ENCODE measurements at places on chromosomes 16 and 17. TPM values are rescaled to one million over a fixed set of nuclear protein-coding genes. Genes with fewer than 3 reads are reported as not detected.
A peak's percentile ranks its signal among the peaks of the same experiment; 100 is the strongest.

GRCh38 chr16:3187798-3188674 is at the start of gene OR1F1:
Gene OR1F1, plus strand, starts transcription at chr16:3188204.
- no peak for DNase-seq

- no peak for DNase-seq
Observed at GRCh38 chr17:43928609-43929008, 13.7 kb downstream of the PPY start.

DNA sequence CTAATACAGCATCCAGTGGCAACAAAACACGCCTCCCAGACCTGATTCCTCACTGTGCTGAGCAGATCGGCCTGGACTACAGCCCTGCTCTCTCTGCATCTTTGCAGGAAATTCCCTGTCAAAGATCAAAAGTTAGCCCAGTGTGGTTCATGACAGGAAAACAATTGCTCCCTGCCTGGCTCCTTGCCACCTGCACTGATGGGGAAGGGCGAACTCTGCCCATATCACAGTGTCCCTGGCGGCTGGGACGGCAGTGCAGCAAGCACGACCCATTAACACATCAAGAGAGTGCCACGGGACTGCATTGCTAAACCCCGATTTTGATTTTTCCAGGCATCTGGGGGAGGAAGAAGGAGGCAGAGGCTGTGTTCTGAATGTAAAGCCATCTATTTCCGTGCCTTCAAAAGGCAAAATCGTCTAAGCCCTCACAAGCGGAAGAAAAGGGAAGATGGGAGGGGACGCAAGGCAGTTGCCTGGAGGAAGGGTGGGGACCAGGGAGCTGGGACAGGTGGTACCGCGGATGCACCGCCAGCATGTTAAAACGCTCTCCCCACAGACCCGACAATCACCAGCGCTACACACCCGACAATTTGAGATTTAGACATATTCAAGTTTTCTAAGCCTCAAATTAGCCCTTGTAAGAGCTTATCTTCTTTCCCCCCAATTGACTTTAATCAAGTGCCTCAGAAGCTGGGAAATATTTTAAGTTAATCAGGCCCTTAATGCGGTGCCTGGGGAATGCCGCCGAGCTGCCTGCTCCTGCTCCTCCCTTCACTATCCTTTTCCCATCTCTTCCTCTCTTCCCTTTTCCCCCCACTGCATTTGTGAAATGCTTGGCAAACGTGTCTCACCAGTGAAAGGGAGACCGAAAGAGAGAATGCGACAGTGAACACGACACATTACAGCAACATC is 238.8 kb upstream of the CDH5 start:
- peak; percentile 36 for DNase-seq

- DNase-seq, result no peak
Observed at GRCh38 chr17:17959520-17960361, 12.5 kb downstream of the TOM1L2 start.

- DNase-seq, result no peak
Observed at GRCh38 chr17:58304750-58305486, 23.7 kb downstream of the TSPOAP1 start.

- DNase-seq, result no peak
Observed at GRCh38 chr17:2947588-2947950, 115.8 kb downstream of the OR1D5 start.

- DNase-seq, result peak; percentile 28
Observed at GRCh38 chr17:35795007-35795870, at the start of gene MMP28. Gene MMP28, minus strand, starts transcription at chr17:35795641. Its CDS starts 264 bp downstream, at chr17:35795377.

Gene TEKT5
- total RNA-seq, result not detected

GRCh38 chr17:66885417-66885816 is 50.5 kb downstream of the CACNG5 start:
- DNase-seq, result no peak

- DNase-seq, result no peak
Observed at GRCh38 chr16:13768471-13768870, 151.5 kb upstream of the ERCC4 start.

Gene OR2C1
- total RNA-seq, result not detected

Gene GLTPD2
- not detected for total RNA-seq

DNA sequence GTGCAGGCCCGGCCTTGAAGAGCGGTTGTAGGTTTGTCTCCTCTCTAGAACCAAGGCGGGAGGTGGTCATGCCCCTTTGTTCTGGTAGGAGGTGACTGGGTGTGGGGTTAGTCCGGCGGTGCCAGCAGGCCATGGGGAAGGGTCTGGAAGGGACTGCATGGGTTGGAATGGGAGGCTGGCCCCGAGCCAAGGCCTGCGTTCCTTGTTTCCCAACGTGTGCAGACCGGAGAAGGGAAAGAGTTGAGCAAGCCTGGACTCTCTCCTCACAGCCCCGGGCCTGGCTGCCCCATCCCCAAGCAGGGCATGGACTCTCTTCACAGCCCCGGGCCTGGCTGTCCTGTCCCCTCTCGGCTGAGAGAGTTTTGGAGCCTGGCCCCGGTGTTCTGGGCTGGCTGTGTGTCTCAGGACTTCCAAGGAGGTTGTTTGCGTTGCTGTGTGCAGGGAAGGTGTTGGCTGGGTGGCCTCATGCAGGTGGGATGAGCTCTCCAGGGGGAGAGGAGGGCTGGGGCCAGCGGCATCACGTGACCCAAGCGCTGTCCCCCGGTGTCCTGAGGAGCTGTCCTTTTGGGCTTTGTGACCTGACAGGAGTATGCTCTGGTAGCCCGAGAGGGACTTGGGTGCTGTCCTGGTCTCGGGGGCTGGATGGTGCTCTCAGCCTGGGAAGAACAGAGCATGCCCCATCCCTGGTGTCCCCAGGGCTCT is 2.6 kb downstream of the CACNA1H start:
- no peak for DNase-seq

GRCh38 chr17:8466456-8466855 is 30.8 kb downstream of the NDEL1 start:
- DNase-seq, result no peak

GRCh38 chr17:77354670-77355455 is 214.1 kb downstream of the SEC14L1 start:
- no peak for DNase-seq

Gene ALOX15B
- not detected for total RNA-seq

DNA sequence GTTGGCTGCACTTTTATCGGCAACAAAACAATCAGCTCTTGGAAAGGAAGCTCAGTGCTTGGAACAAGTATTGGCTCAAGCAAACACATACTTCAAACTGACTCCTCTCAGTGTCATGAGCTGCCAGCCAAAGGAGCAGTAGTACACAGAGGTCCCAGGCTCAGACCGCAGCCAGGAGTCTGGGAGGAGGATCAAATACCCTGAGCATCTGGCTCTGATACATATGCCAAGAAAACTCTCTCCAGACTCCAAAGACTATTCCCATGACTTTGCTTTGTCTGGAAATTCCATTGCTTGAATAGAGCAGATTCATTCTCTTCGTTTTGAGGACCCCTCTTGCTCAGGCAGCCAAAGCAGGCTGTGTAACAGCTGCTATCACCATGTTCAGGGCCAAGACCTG is 501.6 kb upstream of the PSMD7 start:
- no peak for DNase-seq
